ENCODE measurements at places on chromosomes 2 and 18.

GRCh38 chr2:123695426-123695825 lies 329.7 kb upstream of the CNTNAP5 start:
- DNase-seq = no peak

DNA sequence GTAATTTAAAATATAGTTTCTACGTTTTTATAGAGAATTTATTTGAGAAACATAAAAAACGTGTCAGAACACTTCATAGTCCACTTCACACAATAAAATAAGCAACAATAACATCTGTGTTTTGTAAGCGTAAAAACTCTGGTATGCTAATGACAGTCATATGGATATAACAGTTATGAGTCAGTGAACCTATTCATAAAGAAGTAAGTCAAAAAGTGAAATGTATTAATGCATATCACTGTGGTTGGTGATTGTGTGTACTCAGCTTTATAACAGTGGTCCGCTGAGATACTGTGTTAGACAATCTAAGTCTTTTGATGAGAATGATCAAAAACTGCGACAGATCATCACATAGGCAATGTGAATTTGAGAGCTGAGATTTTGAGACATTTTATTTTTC lies 153.2 kb downstream of the WDR7 start:
- no peak for DNase-seq

GRCh38 chr2:40975151-40975550 lies 523.3 kb upstream of the SLC8A1 start:
- DNase-seq = no peak

DNA sequence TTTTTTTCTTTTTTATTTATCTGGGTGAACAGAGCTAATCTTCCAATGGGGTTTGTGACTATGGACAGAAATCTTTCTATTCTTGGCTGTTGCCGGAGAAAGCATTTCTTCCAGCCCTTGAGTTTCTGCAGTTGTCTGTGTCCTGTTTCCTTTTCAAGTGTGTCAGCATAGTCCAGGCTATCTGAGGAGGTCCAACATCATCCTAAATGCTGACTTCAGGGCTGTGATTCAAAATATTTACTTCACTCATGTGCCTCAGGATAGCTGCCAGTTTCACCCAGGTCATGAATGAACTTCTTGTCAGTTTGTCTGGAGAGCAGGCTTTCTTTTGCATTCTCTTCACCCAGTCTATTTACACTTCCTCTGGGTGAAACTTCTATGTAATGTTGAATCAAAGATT lies 27.9 kb downstream of the ITGAV start:
- no peak for DNase-seq

DNA sequence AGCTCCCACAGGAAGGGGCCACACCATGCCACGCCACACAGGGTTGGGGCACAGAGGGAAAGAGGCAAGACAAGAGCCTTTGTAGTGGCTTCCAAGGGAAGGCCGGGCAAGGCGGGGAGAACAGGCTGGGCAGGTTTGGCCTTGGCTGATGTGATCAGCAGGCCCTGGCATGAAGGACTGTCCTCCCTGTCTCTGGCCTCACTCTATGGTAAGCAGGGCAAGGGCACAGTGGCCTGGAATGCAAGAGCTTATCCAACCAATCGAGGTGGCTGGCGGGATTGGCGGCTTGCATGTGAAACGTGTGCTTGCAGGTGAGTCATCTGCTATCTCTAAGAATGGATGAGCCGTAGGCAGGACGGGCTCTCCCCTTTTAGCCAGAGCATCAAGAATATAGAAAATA lies 6.4 kb upstream of the ATP9B start:
- DNase-seq = no peak

DNA sequence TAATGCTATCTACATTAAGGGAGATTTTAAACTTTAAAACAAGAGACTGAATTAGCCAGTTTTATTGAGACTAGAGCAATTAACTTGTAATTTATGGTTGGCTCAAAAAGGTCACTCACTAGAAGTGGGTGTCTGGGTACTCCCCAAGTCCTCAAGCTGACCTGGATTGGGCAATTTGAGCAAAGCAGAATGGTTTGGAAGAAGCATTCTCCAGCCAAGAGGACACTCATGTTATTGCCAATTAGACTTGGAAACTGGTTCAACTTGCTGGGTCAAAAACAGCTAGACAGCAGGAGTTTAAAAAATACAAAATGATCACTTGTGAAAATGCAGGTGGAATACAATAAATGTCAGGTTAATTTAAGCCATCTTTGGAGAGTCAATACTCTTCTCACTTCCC lies 29.5 kb upstream of the MYO1B start:
- DNase-seq = no peak

All from MG63 (cell line).